ENCODE measurements at places on chromosomes 7 and 10.

GRCh38 chr10:29828956-29829355 is 194.2 kb upstream of the SVIL start:
- no peak for DNase-seq

DNA sequence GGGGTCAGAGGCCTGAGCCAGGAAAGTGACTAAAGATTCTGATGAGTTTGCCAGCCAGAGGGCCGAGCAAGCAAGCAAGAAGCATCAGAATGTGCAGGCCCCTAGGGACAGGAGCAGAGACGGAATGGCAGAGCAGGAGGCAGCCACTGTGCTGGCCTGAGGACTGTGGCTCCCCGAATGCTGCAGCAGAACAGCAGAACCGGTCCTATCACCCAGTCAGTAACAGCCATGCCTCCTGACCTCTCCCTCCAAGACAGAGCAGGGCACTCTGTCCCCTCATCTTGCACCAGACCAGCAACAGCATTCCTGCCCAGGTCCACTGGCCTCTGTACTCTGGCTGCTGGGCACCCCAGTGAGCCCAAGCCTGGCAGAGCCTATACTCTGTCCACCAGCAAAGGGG is 85.9 kb downstream of the ARHGAP22 start:
- DNase-seq = no peak

- no peak for DNase-seq
Measured at GRCh38 chr10:52455098-52455497, 141.0 kb downstream of the DKK1 start.

DNA sequence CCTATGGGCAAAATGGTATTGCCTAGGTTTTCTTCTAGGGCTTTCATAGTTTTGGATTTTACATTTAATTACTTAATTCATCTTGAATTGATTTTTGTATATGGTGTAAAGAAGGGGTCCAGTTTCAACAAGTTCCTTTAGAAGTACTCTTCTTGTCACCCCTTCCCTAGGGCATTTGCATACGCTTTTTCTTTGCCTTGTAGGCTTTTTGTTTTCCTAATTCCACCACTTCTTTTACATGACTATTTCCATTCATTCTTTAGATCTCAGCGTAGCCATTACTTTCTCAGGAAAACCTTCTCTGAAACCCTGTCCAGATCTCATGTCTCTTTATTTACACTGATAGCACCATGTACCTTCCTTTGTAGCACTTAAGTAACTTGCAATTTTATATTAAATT is 648.6 kb downstream of the XPNPEP1 start:
- no peak for DNase-seq
